ENCODE measurements at places on chromosomes 4 and X. TPM values are rescaled to one million over a fixed set of nuclear protein-coding genes. Genes with fewer than 3 reads are reported as not detected.

GRCh38 chr4:10706236-10706635 is 21.7 kb upstream of the CLNK start:
- DNase-seq: no peak
- H3K27ac ChIP-seq: no peak overlapping the region
- H3K4me3 ChIP-seq: no peak overlapping the region
- H3K27me3 ChIP-seq: no peaks in the 10 kb centered on the region

DNA sequence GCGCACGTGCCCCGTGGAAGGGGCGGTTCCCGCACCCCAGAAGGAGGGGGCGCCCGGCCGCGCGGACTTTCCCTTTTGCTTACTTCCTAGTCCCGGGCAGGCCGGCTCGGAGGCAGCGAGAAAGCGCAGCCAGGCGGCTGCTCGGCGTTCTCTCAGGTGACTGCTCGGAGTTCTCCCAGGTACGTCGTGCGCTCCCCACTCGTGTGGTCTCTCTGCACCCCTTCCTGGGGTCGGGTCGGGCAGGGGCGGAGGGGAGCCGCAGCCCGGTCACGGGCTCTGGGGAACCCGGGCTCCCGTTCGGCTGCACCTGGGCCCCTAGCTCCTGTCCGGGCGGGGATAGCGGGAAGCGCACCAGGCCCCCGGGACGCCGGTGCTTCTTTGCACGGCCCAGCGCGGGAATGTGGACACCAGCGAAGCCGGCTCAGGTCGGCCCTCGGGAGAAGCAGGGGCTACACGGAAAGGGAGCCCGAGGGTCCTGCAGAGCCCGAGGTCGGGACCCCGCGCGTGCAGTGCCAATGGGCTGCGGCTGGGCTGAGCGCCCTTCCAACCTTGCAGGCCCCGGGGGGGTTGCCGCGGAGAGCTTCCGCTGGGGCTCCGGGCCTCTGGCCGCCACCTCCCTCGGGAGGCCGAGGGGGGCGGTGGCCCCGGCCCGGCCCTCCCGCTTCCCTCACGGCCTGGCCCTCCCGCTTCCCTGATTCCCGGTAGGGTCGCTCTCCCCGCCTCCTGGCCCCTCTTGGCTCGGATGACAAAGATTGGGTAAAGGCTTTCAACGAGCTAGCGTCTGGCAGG is at the start of gene TLR2:
TSS of gene TLR2 (plus strand) at position 99 of the 789 bp plus-strand sequence. CDS start 18,628 bp downstream, outside the sequence.
- peak within 1 kb of the TSS; percentile 83 for H3K4me3 ChIP-seq
- peaks cover 17% of the 10 kb centered on the region for H3K36me3 ChIP-seq
- peak; percentile 92 for DNase-seq
- no peaks in the 10 kb centered on the region for H3K27me3 ChIP-seq
- peak within 1 kb of the TSS; percentile 89 for H3K27ac ChIP-seq
- peaks cover 19% of the 10 kb centered on the region for H3K4me1 ChIP-seq

DNA sequence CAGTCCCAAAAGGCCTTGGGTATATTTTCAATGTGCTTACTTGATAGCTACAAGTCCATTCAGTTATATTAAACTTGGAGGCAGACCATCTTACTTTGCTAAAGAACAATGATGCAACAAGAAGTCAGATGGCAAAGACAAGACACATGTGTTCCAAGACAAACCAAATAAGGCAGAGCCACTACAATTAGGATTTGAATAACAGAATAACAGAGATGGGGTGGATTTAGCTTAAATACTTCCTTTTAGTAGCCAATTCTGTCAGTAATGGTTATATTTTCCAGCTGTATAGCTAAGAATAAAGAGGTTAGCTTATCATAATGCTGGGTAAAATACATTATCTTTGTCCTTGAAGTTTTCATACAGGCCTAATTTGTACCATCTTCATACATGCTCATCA is 37.7 kb upstream of the FRAS1 start:
- no peak for DNase-seq
- H3K4me1 ChIP-seq: no peaks in the 10 kb centered on the region
- no peaks in the 10 kb centered on the region for H3K27me3 ChIP-seq
- no peaks in the 10 kb centered on the region for H3K36me3 ChIP-seq
- no peak overlapping the region for H3K27ac ChIP-seq

CT45A3 gene
- not detected for total RNA-seq

DNA sequence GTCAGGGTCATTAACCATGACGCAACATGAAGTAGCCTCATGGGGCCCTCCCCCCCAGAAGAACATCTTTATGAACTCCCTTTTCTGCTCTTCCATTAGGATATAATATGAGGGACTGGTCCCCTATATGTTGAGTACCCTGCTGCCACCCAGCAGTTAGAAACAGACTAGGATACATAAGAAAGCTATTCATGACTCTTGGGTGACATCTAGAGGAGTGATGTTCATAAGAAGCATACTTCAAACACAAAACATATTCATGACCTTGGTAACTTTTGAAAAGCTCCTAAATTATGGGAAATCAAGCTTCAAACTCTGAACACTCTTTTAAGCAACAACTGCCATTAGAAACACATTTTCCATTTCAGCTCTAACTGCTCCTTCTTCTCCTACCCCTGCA is 155.2 kb upstream of the SPIN4 start:
- H3K36me3 ChIP-seq: no peaks in the 10 kb centered on the region
- no peaks in the 10 kb centered on the region for H3K27me3 ChIP-seq
- no peaks in the 10 kb centered on the region for H3K4me1 ChIP-seq
- H3K4me3 ChIP-seq: no peak overlapping the region

- H3K36me3 ChIP-seq: no peaks in the 10 kb centered on the region
- H3K27me3 ChIP-seq: no peaks in the 10 kb centered on the region
- H3K4me1 ChIP-seq: peaks cover 5% of the 10 kb centered on the region
Observed at GRCh38 chr4:113971706-113972360, 7.6 kb downstream of the ARSJ start.

DNA sequence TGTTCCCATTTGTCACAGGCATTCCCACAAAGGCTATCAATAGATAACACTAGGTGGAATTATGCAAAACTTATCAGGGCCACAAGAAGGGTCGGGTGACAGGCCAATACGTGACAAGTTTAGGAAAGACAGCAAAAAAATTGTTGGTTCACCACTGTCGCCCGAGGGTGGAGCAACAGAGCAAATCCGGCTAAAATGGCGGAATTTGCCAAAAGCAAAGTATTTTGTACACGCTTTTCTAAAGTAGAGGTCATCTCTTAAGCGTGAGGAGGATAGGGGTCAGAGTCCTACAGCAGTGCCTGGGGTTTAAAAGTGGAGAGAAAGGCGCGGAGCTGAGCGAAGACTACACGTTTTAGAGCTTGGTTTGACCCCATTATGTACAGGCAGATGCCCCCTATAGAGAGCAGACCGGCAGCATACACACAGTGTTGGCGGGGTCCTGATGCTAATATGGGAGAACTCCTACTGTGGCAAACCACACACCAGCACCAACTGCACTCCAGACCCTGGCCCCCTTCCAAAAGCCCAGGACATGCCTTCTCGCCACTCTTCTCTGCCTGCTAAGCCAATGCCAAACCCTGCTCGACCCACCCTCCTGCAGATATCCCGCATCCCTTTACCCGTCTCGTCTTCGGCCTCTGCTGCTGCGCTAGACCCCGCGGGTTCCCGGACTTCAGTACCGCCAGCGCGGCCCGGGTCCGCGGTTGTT is 733 bp downstream of the CCNA2 start:
- peak overlapping the region; percentile 27 for H3K4me3 ChIP-seq
- DNase-seq: peak; percentile 22
- H3K27me3 ChIP-seq: no peaks in the 10 kb centered on the region
- H3K27ac ChIP-seq: no peak overlapping the region
- peaks cover 8% of the 10 kb centered on the region for H3K4me1 ChIP-seq

MAGEA10 gene
- not detected for total RNA-seq

ARHGAP24 gene
- total RNA-seq: 39.5 TPM

GPRASP2 gene
- 3.3 TPM for total RNA-seq

DNA sequence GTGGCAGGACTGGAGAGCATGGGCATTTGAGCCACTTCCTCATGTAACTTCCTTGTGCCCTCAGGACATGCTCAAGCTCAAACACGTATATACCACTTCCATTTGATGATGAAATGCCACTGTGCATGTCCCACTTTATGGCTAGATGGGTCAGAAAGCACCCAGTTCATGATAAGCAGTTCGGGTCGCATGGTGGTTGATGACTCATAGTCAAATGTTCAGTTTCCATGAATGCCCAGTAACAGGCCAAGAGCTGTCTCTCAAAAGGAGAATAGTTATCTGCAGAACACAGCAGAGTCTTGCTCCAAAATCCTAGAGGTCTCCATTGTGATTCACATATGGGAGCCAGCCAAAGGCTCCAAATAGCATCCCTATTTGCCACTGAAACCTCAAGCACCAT is 48.9 kb upstream of the SPIN3 start:
- no peaks in the 10 kb centered on the region for H3K4me1 ChIP-seq
- no peak for DNase-seq
- H3K36me3 ChIP-seq: no peaks in the 10 kb centered on the region

RASSF6 gene
- total RNA-seq: 1.7 TPM

GRCh38 chrX:12921886-12922598 is 15.6 kb downstream of the TLR8 start:
- H3K27ac ChIP-seq: no peak overlapping the region
- no peak for DNase-seq
- no peaks in the 10 kb centered on the region for H3K27me3 ChIP-seq
- no peak overlapping the region for H3K4me3 ChIP-seq
- H3K4me1 ChIP-seq: no peaks in the 10 kb centered on the region
- no peaks in the 10 kb centered on the region for H3K36me3 ChIP-seq

DNA sequence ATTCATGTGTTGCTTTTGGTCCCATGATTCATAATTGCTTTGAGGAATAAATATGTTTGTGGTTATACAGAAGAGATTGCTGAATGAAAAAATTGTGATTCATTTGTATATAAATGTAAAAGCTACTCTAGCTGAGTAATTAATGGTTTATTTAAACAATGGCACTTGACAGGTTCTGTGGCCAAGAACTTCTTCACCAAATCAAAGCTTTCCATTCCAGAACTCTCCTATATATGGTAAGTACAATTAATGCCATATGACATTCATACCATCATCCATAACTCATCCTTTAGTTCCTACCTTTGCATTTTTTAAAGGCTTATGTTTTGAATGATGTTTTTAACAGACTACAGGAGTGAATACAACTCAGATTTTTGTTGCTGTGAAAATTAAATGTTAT is 105.8 kb downstream of the REPS2 start:
- H3K27ac ChIP-seq: no peak overlapping the region
- H3K4me3 ChIP-seq: no peak overlapping the region
- no peaks in the 10 kb centered on the region for H3K36me3 ChIP-seq

GRCh38 chr4:1627417-1628313 is 56.4 kb downstream of the FAM53A start:
- DNase-seq: no peak
- no peaks in the 10 kb centered on the region for H3K27me3 ChIP-seq
- no peaks in the 10 kb centered on the region for H3K36me3 ChIP-seq
- peaks cover 5% of the 10 kb centered on the region for H3K4me1 ChIP-seq
- H3K27ac ChIP-seq: no peak overlapping the region

DNA sequence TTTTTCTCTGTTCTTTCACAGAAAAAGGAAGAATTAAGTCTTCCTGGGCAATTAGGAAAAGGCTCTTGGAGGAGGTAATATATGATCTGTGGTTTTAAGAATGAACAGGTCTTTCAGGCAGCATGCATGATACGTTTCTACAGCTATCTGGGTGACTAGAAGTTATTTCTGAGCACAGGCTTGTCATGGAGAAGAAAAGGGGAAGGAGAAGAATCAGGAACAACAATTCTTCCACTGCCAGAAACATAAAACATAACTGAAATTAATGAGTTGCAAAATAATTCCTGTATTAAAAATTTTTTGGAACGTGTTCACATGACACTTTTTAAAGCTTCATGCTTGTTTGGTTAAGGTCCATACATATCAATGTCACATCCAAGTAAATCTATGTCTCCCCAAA is 17.7 kb upstream of the STIM2 start:
- no peaks in the 10 kb centered on the region for H3K27me3 ChIP-seq
- H3K4me1 ChIP-seq: no peaks in the 10 kb centered on the region
- H3K27ac ChIP-seq: no peak overlapping the region
- no peak for DNase-seq

RNF175 gene
- not detected for total RNA-seq

CLCN4 gene
- 7.2 TPM for total RNA-seq

DNA sequence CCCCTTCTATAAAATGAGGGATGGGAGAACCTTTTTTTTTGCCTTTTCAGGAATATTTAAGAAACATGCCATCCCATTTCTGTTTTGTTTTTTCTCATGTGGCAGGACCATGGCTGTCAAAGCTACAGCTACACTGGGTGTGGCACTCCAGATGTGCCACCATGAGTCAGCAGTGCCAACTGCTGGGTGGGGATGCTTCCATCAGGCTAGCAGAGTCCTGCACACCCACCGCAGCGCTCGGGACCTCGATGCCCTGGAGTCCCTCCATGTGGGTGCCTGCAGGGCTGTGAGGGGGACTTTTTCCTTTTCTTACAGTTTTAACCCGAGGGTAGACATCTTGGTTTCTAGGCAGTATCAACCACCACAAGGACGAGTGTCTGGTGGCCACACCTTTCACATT is 352.6 kb downstream of the NR3C2 start:
- DNase-seq: peak; percentile 53
- H3K36me3 ChIP-seq: no peaks in the 10 kb centered on the region
- no peak overlapping the region for H3K27ac ChIP-seq
- H3K27me3 ChIP-seq: no peaks in the 10 kb centered on the region
- no peak overlapping the region for H3K4me3 ChIP-seq

NCBP2L gene
- 2.0 TPM for total RNA-seq

- H3K27me3 ChIP-seq: no peaks in the 10 kb centered on the region
- H3K36me3 ChIP-seq: no peaks in the 10 kb centered on the region
- H3K27ac ChIP-seq: no peak overlapping the region
- peak; percentile 66 for DNase-seq
- H3K4me1 ChIP-seq: no peaks in the 10 kb centered on the region
Observed at GRCh38 chr4:2298532-2298991, 36.7 kb upstream of the MXD4 start.

DNA sequence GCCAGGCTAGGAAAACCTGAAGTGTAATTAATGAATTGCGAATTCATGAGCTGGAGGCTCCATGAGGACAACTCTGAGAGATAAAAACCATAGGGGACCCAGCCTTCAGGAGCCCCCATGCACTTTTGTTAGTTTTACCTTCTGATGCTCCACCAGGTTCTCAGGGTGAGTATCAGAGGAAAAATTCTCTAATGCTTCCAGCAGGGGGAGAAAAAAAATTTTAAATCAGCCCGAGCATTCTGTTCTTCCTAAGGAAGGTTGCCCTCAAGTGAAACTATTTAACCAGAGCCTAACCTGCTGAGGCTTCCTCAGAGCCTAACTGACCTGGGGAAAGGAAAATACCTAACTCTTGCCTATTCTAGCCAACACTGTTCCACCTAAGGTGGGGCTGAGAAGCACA is 552.6 kb downstream of the PPARGC1A start:
- H3K27ac ChIP-seq: no peak overlapping the region
- H3K4me3 ChIP-seq: no peak overlapping the region
- H3K36me3 ChIP-seq: no peaks in the 10 kb centered on the region
- no peak for DNase-seq
- H3K27me3 ChIP-seq: no peaks in the 10 kb centered on the region

DNA sequence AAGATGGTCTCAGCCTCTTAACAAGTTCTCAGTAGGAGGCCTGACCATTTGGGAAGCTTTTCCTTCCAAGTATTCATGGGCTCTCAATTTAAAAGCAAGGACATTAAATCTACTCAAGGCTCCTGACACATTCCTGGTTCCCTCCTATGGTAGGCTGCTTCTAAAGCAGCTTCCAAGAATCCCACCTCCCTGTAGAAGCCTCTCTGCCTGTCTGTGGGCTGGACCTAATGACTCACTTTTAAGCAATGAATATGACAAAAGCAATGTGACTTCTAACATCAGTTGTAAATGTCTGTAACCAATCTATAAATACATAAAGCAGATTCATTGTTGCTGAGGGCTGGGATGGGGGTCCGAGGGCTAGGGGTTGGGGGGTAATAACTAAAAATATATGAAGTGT is 99.5 kb upstream of the FAM9B start:
- DNase-seq: no peak
- no peak overlapping the region for H3K4me3 ChIP-seq
- H3K4me1 ChIP-seq: no peaks in the 10 kb centered on the region

All from upper lobe of left lung (tissue), 6 donors.